ENCODE measurements at places on chromosomes 1 and 21.

DNA sequence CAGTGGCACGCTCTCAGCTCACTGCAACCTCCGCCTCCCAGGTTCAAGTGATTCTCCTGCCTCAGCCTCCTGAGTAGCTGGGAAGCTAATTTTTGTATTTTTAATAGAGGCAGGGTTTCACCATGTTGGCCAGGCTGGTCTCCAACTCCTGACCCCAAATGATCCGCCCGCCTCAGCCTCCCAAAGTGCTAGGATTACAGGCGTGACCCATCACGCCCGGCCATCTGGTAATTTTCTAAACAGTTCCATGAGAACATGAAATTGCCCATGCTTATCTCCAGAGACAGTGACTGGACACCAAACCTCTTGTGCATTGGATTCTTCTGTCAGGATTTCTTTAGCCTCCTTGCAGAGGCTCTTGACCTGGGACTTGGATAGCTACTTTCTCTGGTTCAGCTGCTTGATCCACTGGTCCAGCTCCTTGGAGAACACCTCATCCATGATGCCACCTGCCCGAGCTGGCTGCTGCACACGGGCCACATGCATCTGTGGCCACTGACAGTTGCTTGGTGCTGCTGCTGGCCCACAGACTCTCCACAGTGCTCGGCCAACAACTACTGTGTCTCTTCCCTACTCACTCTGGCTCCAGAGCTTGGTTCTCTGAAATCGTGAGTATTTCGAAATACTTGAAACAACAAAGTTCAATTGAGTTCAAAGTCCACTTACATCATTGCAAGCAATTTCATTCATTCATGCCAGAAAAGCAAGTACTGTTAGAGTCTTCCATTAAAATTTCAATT lies 40.0 kb upstream of the CTPS1 start:
- DNase-seq, result no peak

- no peak for DNase-seq
These were observed 610 bp downstream of the AJAP1 start for GRCh38 chr1:4654764-4655673.

GRCh38 chr1:151313501-151313900 lies 13.7 kb downstream of the PI4KB start:
- no peak for DNase-seq

GRCh38 chr1:185819798-185820197 lies 85.6 kb downstream of the HMCN1 start:
- DNase-seq, result no peak

GRCh38 chr1:241894016-241894415 lies 46.0 kb downstream of the EXO1 start:
- no peak for DNase-seq

GRCh38 chr1:212554401-212554800 lies 54.2 kb upstream of the ATF3 start:
- no peak for DNase-seq

GRCh38 chr1:9892563-9893528 lies 17.2 kb downstream of the CTNNBIP1 start:
- DNase-seq, result no peak

DNA sequence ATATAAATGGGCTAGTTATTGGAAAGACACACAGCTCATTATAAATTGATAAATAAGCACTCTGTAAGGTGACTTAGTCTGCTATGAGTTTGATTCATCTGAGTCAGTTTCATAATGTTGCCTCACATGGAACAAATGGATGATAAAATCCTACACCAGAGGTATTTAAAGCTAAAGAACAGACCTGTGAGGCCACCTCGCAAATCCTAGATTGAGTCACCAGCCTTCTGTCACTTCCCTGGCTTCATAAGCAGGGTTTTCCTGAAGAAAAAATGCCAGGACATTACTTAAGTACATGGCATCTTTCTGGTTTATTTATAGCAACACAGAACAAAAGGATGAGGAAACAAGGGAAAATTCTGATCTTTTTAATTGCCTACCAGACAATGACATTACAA lies 18.4 kb downstream of the CD2 start:
- DNase-seq, result peak; percentile 78

- DNase-seq, result peak; percentile 27
These were observed 13.7 kb upstream of the BEND5 start for GRCh38 chr1:48790397-48790796.

DNA sequence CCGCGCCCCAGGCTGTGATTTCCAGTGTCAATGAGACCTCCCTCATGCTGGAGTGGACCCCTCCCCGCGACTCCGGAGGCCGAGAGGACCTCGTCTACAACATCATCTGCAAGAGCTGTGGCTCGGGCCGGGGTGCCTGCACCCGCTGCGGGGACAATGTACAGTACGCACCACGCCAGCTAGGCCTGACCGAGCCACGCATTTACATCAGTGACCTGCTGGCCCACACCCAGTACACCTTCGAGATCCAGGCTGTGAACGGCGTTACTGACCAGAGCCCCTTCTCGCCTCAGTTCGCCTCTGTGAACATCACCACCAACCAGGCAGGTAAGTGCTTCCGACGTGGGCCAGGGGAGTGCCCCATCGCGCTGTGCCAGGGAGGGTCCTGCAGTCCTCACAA lies 107.8 kb downstream of the LACTBL1 start:
- DNase-seq, result no peak

DNA sequence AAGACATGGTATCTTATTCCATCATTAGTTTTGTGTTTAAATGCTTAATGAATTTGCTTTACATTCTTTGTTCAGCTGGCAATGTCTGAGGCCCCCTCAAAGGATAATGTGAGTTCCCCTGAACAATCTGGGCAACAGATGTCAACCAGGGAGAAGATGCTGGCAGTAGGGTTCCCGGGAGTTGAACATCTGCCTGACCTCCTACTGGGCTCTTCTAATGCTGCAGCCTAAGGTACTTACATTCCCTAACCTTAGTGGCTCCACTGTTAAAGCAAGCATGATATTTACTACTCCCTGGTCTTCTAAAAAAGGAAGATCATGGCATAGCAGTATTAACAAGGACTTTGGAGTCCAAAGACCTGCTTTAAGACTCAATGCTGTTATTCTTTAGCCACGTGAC lies 574.9 kb upstream of the NR5A2 start:
- DNase-seq, result no peak

GRCh38 chr1:206690516-206690915 lies 5.8 kb downstream of the MAPKAPK2 start:
- DNase-seq, result no peak

GRCh38 chr1:156884560-156885184 lies 8.8 kb upstream of the PEAR1 start:
- no peak for DNase-seq

- DNase-seq, result no peak
These were observed 36.5 kb downstream of the NCF2 start for GRCh38 chr1:183553764-183554163.

GRCh38 chr21:33510826-33511225 lies 19.3 kb upstream of the DNAJC28 start:
- DNase-seq, result no peak

GRCh38 chr1:46549697-46550681 lies 1.5 kb downstream of the KNCN start:
- peak; percentile 29 for DNase-seq

GRCh38 chr1:69661686-69662085 lies 94.0 kb downstream of the LRRC7 start:
- DNase-seq, result no peak

- DNase-seq, result no peak
These were observed 30.5 kb downstream of the IFI16 start for GRCh38 chr1:159040206-159040605.

DNA sequence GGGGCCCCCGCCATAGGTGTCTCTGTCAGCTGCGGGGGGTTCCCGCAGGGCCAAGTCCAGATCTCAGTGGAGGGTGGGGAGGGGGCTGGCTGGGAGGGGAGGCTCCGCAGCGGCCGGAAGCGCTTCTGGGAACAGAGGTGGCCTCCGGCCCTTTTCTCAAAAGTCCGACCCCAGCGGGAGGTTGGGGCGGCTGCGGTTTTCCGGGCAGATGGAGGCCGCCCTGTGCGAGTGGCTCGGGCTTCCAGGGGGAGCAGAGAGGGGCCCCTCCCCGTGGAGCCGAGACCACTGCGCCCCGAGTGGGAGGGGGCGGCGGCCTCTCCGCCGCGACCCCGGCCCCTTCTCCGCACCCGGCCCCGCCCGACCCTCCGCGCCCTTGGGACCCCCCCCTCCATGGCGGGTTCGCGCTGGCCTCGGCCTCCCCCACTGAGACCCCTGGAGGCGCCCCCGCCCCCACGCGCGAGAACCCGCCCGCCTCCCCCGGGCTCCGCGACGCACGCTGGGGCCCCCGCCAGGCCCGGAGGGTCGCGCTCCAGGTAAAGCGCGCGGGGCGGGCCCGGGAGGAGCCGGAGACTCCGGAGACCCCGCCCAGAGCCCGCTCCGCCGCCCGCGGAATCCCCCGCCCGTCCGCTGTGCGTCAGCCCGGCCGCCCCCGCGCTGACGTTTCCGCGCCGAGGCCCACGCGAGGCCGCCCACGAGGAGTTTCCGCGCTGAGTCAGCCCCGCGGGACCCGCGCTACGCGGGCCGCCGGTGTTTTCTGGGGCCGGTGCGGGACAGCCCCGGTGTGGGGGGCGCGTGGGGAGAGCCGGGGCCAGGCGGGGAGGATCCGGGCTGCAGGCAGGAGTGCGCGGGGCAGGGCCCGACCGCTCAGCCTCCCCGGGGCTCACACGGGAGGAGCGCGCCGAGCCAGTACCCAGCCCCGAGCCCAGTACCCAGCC lies 5.2 kb downstream of the TNFRSF18 start:
- no peak for DNase-seq

GRCh38 chr1:108149796-108150467 lies 50.2 kb downstream of the SLC25A24 start:
- no peak for DNase-seq

DNA sequence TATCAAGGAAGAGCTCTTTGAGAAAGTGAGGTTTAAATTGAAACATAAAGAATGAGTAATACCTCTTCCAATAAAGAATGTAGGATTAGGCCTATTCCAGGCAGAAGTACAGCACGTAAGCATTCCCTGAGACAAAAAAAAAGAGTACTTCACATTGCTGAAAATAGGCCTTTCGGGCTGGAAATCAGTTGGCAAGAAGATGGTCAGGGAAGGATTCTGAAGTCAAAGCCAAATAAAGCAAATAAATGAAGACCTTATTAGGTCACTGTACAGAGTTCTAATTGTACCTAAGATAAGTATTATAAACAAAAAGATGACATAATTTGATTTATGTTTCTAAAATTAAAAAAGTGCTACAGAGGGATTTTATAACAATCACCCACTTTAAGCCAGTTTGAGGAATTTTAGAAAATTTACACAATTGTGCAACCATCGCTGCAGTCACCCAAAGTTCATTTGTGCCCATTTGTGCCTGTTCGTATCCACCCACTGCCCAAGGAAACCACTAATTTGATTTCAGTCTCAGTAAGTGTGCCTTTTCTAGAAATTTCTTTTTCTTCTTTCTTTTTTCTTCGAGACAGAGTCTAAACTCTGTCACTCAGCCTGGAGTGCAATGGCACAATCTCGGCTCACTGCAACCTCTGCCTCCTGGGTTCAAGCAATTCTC lies 58.6 kb downstream of the FMO4 start:
- no peak for DNase-seq

DNA sequence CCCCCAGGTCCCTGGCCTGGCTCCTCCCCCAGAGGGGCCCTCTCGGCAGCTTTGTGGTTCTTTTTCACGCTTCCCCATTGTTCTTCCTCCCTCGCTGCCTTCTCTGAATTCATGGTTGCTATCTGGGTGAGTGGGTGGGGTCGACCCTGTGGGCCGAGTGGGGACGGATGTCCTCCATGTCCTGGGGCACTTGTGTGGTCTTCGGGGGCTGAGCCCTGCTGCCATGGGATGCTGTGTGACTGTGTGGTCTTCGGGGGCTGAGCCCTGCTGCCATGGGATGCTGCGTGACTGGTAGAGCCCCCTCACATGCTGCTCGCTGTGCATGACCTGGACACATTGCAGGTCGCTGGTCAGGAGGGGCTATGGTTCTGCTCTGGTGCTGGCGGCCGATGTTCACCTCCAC lies 21.6 kb upstream of the DIP2A start:
- no peak for DNase-seq

DNA sequence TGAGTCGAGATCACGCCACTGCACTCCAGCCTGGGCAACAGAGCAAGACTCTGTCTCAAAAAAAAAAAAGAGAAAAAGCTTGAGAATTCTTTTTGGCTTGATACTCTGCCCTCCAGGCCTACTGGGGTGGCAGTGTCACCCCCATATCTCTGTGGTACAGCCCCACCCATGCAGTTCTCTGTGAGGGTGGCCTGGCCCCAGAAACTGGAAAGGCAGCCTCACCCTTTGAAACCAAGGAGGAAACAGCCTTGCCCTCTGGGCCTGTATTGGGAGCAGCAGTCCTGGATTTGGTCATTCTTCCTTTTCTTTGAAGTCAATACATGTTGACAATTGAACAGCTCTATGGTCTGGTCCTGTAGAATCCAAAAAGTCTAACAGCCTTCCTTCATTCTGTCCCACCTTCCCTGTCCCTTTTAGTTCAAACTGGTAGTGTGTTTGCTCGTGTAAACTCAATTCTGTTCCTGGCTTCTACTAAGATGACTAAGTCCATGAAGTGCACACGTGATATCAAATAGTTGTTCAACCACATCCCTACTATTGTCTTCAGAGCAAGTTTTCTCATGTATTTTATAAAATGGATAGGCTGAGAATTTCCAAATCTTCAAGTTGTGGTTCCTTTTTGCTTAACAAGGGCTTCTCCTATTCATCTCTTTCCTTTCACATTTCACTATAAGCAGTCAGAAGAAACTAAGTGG lies 13.2 kb downstream of the ST7L start:
- peak; percentile 51 for DNase-seq

DNA sequence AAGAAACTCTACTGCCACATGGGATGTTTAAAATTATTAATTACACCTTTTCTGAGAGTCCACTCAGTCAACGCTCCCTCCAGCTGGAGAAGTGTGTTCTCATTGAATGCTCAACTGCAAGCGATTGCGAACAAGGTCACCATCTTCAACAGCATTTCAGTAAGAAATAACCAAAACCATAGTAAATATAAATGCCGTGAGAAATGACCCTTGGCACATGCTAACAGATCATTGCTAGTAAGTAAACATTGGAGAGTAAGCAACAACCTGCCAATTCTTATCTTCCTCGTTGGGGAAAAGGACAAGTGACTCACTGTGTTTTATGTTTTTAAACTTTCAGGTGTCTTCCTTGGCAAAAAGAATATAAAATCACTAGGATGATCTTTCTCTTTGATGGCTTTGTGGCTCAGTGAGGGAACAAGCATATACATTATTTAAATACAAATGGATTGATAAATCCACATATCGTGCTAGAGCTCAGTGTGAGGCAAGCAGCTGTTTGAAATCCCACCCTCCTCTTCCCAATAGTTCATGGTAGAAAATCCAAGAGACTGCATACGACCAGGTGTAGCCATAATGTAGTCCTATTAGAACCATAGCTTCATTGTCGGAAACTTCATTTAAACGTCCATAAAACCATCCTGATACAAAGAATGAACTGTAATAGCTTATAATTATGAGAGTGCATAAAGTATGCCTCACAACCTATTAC lies 214.6 kb downstream of the GRIK1 start:
- no peak for DNase-seq

DNA sequence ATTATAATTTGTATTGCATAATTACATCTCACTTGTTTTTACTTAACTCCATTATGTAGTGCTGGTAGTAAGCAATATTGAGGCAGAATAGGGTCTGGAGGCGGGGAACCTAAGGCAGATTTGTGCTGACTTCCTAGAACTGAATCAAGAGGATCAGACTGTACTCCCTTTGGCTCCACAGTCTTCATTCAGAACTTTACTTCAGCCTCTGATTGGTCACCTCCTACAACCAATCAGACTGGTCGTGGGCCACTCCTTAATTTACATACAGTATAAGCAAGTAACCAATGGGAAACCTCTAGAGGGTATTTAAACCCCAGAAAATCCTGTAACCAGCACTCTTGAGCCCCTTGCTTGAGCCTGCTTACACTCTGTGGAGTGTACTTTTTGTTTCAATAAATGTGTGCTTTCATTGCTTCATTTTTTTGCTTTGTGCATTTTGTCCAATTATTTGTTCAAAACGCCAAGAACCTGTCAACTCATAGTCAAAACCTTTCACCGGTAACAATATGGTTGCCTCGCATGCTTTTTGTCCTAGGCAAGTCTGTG lies 31.6 kb downstream of the ZBTB8OS start:
- DNase-seq, result no peak

Data from activated CD4-positive, alpha-beta T cell treated with anti-CD3 and anti-CD28 coated beads, Interleukin-2, amount 50 U/mL, for 16 hours (primary cell).